A549 treated with ZK216348 at 1 μM for 4 hours (cell line): ENCODE measurements at places on chromosomes 12 and 14. TPM values are rescaled to one million over a fixed set of nuclear protein-coding genes. Genes with fewer than 3 reads are reported as not detected.

ARF6 gene
- total RNA-seq: 58.3 to 82.4 TPM (median 76.4 TPM) in 5 replicates

MYO1H gene
- not detected in 5 replicates for total RNA-seq

TMEM52B gene
- total RNA-seq: 0.05 to 0.25 TPM in 2 of 5 replicates, not detected in the others

ZFHX2 gene
- 0.85 to 1.8 TPM (median 1.3 TPM) in 5 replicates for total RNA-seq

LBHD2 gene
- total RNA-seq: 0.50 TPM in 1 of 5 replicates, not detected in the others

KRT6B gene
- total RNA-seq: 0.11 TPM in 1 of 5 replicates, not detected in the others
